ENCODE measurements at places on chromosomes 7 and 10.

DNA sequence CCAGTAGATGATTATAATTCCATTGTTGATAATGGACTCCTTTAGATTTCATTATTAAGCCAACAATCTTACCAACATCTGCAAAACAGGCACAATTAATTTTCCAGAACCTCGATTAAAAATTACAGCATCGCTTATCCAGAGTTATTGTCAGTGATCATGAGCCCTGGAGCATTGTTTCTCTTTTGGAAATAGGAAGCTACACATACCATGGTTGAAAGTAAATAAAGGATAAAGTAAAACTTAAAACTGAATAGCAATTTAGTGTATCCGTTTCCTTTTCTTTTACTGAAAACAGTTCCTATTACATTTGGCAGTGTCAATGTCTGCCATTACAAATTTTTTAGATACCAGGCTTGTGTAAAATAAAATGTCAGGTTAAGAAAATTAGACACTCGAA lies 9.9 kb upstream of the HOXA2 start:
- DNase-seq: no peak

DNA sequence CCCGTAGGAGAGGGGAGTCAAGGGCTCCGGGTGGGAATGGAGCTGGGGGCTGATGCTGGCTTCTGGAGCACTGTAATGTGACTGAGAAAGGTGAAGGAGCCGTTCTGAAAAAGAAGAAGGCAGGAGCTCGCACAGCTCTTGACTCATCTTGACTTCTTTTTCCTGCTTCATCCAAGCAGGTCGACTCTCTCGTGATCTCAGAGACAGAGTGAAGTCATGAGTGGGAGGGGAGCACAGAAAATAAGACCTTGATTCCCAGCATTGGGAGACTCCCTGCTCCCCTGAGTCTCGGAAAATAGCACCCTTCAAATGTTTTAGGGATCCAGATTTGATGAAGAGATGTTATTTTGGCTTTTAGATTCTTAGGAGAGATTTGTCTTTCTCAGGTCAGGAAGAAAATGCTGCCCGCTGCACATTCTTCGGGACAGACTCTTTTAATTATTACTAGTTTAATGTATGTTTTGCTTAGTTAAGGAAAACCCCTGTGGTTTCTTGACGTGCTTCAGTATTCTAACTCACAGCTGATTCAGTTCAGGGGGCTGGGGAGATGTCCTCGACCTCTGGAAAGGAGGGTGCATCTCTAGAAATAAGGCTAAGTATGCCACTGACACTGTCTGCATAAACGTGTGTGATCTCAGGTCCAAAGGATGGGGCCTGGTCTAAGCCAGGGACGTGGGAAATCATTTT lies 34.1 kb downstream of the EGFR start:
- no peak for DNase-seq

GRCh38 chr7:21971780-21972396 lies 26.2 kb upstream of the CDCA7L start:
- no peak for DNase-seq

DNA sequence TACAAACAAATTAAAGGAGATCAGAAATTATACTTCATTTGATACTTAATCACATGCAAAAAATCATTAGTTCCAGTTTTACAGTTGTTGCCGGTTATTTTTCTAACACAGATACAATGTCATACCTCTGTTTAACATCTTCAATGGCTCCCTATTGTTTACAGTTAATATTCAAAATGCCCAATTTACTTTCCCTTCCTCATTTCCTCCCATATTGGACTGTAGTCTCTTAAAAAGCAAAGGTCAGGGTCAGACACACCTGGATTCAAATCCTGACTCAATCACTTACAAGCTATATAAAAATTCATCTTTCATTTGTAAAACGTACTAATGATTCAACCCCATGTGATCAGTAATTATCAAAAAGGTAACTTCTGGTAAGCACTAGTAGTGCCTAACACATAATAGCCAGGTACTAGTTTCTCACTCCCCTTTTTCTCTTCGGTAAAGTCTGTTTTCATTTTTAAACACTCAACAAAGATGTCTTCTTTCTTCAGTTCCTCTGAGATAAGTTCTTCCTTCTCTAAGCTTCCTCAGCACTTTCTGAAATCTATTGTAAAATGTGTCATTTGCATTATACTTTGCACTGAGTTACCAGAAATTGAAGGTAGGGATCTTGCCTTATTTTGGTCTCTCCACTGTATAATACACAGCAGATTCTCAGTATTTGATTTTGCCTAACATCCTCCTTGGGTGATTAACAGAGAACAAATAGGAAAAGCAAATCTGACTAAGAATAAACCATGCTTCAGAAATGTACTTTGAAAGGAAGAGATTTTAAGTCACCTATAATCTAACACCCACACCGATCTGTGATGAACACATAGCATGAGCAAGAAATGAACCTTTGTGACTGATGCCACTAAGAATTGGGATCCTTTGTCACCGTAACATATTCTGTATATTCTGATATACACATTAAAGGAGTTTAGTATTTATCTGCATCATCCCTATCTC lies 16.1 kb downstream of the KMT2C start:
- DNase-seq: no peak

- no peak for DNase-seq
Measured at GRCh38 chr10:119740096-119740495, 14.2 kb downstream of the INPP5F start.

GRCh38 chr7:18399436-18400235 lies 95.9 kb upstream of the HDAC9 start:
- no peak for DNase-seq

DNA sequence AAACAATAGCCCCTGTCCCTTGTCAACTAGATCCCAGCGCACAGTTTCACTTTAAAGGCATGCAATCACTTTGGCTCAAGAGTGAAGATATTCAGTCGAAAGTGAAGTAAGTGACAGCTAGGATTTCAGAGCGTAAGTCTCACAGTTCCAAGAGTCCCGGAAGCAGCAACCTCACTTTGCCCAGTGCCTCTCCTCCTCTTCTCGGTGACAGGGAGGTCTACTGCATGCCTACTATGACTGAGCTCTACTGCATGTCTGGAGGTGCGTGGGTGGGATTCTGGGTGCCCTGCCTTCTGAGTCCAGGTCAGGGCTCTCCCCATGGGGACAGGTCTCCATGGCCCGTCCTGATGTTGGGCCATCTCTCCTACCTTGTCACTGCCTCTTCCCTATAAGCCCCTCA lies 17.0 kb downstream of the PRKCQ start:
- no peak for DNase-seq

DNA sequence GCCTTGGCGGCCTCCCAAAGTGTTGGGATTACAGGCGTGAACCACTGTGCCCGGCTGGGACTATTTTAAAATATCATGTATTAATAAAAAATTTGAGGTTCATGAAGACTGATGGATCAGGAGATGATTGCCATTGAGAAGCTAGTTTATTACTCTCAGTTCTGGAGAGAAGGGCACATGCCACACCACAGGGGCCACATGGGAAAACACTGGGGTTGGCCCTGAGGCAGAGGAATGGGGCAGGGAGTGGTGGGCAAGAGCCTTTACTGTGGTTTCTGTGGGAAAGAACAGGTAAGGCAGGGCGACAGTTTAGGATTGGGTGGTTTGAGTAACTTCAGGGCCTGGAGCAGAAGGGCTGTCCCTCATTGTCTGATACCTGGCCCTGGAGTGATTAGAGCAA lies 6.8 kb upstream of the TBRG4 start:
- DNase-seq: no peak

DNA sequence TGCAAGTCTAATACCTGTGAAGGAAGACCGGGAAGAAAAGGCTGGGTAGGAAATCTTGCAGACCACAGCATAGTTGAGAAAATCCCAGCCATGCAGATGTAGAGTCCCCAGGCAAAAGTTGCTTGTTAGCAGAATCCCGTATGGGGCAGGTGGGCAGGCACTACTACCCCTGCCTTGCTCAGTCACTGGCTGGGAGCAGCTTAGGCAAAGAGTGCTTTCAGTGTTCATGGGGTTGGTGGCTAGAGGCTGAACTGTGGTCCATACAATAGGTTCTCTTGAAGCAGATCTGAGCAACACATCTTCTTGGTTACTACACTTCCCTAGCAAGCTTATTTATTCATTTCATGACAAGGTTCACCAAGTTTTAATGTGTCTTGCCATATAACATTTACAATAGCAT lies 92.6 kb downstream of the AHCYL2 start:
- no peak for DNase-seq

DNA sequence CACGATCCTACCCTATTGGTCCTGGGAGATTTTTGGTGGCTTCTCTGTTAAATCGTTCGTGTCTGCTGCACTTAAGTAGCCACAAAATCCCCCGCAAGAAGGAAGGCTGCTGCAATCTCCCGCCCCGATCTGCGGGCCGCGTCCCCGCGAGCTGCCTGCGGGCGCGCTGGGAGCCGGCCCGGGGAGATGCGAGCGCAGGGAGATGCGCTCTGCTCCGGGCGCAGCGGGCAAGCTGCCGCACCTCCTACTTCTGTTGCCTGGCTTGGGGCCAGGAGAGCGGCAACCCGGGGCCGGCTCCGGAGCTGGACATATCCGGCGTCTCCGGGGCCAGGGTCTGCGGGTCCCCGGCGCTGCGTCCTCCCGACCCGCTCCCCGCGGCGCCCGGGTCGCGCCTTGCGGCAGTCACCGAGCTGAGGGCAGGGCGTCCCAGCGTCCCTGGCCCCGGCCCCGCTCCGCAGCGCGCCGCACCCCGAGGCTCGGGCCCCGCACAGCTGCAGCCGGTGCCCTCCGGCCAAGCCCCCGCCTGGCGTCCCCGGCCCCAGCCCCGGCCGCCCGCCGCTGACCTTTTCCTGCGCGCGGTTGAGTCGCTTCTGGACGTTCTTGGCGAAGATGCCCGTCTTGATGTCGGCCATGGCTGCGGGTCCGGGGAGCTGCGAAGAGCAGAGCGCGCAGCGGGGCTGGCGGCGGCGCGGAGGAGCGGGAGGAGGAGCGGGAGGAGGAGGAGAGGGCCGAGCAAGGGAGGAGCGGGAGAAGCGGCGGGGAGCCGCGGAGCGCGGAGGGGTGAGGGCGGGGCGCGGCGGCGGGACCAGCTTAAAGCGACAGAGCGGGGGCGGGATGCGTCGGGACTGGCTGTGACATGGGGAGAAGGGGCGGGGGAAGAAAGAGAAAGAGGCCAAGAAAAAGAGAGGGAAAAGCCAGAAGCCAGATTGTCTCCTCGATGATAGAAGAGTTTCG lies at the start of gene AMPH:
TSS of gene AMPH (minus strand) at position 654 of the 954 bp plus-strand sequence. CDS start at position 632, 22 bp downstream.
- peak; percentile 85 for DNase-seq

- DNase-seq: no peak
Measured at GRCh38 chr7:74655768-74656440, 1.6 kb upstream of the GTF2I start.

DNA sequence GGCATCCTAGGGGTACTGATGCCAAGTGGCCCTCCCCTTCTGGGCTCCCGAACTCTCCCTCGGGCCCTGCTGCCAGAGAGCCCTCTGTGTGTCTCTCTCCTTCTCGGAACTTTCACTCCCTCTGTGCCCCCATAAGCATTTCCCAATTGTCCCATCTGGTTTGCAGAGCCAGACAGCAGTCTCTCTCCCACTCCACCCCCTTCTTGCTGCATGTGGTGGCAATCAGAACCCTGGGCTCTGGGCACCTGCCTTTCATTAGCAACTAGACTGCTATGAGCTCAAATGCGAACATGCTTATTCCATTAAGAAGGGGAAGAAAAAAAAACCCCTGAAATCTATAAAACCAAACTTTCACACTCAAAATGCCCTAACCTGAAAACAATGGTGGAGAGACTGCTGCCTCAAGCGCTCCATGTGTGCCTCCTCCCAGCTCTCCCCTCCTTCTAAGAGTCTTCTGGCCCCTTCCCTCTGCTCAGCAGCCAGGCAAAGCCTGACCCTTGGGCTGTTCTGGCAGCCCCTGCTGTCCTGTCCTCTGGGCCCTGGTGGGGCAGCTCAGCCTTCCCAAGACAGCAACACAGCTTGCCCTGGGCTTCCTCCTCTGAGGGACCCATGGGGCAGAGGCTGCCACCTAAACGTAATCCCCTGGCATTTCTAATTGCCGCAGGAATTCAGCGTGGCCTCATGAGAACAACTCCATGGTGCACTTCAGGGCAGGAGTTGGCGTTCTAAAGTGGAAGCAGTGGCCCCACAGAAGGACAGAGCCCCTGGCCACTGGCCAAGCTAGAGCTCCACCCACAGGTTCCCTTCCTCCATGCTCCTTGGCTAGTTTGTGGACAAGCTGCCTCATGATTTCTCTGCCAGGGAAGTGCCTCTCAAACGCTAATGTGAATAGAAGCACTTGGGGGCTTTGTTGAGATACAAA lies 415.4 kb downstream of the PLXNA4 start:
- DNase-seq: no peak

- DNase-seq: no peak
Measured at GRCh38 chr7:101527844-101528667, 101.0 kb downstream of the MYL10 start.

GRCh38 chr10:61845196-61845949 lies 56.1 kb upstream of the ARID5B start:
- no peak for DNase-seq

DNA sequence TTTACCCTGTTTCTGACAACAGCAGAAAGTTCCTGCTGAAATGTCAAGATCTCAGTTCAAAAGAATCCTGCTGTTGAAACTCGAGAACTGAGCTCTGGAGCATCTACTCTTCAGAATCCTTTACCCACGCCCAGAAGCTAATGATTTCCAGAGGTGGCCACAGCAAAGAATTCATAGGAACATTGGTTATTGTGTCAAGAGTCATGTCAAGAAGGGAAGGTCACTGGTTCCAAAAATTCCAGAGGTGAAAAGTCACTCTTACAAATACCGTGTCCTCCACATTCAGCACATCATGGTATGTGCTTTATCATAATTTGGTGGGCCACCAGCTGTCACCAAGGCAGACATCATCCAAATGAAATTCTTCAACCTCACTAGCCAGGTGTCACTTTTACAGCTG lies 394.4 kb upstream of the NPVF start:
- no peak for DNase-seq

DNA sequence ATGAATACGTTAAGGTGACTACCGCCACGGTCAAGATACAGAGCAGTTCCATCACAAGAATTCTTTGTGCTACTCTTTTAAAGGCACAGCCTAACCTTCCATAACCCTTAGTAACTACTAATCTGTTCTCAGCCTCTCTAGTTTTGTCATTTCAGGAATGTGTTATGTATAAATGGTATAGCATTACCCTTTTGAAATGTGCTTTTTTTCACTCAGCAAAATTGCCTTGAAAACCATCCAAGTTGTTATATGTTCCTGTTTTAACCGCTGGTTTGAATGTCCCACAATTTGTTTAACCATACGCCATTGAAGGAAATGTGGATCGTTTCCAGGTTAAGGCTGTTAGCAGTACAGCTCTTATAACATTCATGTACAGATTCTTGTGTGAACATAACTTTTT lies 32.0 kb downstream of the WAC start:
- DNase-seq: no peak

GRCh38 chr10:92381543-92381954 lies 90.6 kb downstream of the MARCHF5 start:
- no peak for DNase-seq

DNA sequence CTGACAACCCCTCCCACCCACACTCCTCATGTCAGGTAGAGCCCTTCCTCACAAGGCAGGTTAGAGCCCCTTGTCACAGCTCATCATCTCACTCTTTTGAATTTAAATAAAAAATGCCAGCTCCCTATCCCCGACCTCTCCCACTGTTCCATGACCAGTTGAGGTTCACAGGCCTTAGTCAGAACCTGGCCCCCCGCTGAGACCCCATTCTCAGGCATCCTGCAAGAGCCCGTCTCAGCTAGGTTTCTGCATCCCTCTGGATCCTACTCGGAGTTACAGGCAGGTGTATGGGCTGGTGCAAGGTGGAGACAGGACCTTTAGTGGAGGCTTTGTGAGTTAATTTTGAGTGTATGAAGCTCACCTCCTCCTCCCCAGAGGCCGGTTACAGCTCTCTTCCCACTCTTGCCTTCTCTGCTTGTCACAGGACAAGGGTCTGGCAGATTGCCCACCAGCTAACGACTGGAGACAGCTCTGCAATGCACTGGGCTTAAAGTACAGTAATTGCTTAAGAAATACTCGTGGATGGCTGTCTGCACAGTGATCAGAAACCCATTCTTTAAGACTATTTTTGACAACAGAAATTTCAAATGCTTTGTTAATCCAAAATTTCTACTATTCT lies 394.9 kb upstream of the DPP6 start:
- no peak for DNase-seq

Data from occipital lobe (tissue), 3 donors.